Astrocyte of the spinal cord (primary cell): ENCODE measurements at places on chromosomes 3 and 15.
A peak's percentile ranks its signal among the peaks of the same experiment; 100 is the strongest.

- no peak for DNase-seq
These were observed 1041.2 kb downstream of the TUSC7 start for GRCh38 chr3:117750674-117751269.

DNA sequence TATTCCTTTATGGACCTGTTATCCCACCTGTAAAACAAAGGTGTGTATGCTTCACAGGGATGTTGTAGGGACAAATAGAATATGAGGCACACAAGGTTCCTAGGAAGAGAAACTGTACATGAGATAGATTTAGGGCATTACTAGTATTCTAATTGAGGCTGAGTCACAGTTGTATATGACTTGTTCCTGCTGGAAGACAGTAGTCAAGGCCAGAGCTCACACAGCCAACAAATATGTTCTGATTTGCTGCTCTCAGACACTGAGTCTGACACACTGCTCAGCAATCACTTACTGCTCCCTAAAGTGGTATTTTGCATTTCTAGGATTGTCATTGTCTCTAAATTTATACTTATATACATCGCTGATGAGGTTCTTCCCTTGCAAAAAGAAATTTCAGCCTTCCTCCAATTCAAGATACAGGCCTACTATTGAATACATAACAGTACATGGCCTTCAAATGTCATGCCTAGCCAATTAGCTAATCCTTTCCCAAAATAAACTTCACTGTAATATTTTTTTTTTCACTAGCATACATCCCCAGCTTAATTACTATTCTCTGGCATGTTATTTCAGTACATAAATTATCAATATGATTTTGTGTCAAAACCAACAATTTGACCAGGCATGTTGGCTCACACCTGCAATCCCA is 69.8 kb downstream of the TIGIT start:
- peak; percentile 73 for DNase-seq

DNA sequence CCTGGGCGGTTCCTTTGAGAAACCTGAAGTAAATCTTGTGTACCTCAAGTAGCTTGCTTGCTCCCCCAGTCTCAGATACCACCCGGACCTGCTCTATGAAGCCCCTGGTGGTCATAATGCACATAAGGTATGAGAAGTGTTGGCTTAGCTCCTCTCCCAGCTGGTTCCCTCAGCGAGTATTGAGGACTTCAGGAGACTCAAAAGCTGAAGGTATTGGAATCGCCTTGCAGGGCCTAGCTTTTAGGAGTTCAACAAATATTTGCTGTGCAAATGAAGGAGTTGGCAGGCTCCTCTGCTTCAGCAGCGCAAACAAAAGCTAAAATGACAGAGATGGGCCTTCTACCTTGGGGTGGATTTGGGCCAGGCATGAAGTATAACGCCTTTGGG is 1.7 kb downstream of the CMTM8 start:
- peak; percentile 40 for DNase-seq

- no peak for DNase-seq
These were observed 4.8 kb upstream of the TFDP2 start for GRCh38 chr3:142154186-142154585.

- DNase-seq = no peak
These were observed 47.8 kb downstream of the ATP13A4 start for GRCh38 chr3:193506921-193507320.

- DNase-seq = no peak
These were observed 57.1 kb downstream of the CAPN7 start for GRCh38 chr3:15263120-15263519.

DNA sequence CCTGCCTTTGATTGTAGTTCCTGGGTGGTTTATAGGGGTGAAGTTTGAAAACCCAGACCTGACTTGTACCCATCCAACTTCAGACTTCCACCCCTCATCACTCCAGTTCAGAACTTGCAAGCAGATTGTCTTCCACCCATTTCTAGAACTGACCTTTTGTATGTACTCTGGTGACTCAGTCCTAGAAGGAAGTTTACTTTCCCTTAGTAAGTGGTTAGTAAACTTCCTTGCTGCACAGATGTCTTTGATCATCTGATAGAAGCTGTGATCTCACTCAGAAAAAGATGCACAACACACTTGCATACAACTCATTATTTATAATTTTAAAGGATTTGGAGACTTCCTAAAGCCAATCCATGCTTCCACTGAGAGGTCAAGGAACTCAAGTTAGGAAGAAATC is 368.0 kb downstream of the MFSD1 start:
- DNase-seq = peak; percentile 83

DNA sequence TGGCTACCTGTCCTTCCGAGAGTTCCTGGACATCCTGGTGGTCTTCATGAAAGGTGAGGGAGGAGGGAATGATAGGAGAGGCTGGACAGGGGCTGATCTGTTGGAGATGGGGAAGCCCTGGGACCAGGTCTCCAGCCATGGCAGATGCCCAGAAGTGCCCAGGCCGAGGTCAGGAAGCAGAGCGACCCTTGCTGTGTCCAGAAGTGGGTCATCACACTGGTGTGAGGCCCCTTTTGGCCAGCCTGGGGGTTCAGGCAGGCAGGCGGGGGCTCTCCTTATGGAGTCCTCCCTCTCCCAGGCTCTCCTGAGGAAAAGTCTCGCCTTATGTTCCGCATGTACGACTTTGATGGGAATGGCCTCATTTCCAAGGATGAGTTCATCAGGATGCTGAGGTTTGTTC is 17.8 kb downstream of the DUOX1 start:
- DNase-seq = no peak
